ENCODE measurements at places on chromosomes 2 and 18.

DNA sequence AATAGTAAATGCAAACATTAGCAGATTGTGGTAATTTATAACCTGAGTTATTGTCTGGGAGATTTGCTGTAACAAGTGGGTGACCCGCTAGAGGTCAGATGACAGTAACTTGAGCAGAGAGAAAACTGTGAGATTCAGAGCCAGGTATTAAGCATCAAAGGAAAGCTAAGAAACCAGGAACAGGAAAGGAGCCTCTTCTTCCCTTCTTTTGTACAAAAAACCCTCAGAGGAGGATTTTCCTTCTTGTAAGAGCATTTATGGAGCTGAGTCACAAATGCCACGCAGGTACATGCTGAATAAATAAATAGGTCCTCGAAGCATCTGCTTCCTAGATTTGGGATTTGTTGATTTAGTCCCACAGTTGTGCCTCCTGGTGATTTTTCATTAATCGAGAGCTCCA is 146.5 kb downstream of the SH3BP4 start:
- no peak for DNase-seq

GRCh38 chr2:72982219-72982618 is 64.9 kb downstream of the EMX1 start:
- no peak for DNase-seq

DNA sequence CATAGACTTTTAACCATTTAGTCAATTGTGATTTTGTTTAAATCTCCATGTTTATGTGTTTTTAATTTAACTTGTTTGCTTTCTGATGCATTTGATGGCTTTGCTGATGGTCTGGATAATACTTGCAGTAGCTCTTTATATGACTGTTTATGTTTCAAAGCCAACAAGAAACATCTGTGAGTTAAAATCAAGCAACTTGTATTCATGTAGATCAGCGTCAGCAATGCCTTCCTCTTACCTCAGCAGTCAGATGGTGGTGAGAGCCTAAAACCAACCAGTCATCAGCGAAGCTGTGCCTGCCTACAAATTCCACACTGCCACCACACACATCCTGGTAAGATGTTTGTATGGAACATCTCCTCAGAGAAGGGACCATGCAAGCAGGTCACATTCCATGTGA is 231.9 kb downstream of the PTGR3 start:
- no peak for DNase-seq

- no peak for DNase-seq
Measured at GRCh38 chr2:239811111-239811781, 213.9 kb downstream of the NDUFA10 start.

- no peak for DNase-seq
Measured at GRCh38 chr2:70360661-70361270, 58.9 kb upstream of the FAM136A start.

DNA sequence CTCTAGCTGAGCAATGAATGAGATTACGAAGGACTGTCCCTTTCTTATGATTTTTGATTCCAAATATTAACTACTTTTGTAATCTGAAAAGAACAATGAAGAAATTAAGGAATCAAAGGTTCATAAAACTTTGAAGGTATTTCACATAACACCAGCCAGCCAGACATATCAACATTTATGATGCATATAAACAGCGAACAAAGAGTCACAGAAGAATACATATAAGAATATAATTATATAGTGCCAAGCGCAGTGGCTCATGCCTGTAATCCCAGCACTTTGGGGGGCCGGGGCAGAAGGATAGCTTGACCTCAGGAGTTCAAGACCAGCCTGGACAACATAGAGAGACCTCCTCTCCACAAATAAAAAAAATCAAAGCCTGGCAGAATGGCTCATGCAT is 34.1 kb downstream of the PIAS2 start:
- DNase-seq, result no peak

DNA sequence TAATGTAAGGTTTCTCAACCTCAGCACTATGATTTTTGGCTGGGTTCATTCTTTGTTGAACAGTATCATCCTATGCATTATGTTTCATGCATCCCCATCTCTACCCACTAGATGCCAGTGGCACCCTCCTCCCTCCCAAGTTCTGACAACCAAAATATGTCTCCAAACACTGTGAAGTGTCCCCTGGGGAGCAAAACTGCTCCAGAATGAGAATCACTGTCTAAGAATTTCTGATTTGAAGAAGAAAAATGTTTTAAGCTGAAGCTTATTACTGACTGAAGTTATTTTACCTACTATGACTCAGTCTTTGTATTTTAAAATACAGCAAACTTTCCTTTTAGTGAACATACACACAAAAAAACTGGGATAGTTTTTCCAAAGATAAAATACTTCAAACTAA is 3.4 kb downstream of the THADA start:
- no peak for DNase-seq

DNA sequence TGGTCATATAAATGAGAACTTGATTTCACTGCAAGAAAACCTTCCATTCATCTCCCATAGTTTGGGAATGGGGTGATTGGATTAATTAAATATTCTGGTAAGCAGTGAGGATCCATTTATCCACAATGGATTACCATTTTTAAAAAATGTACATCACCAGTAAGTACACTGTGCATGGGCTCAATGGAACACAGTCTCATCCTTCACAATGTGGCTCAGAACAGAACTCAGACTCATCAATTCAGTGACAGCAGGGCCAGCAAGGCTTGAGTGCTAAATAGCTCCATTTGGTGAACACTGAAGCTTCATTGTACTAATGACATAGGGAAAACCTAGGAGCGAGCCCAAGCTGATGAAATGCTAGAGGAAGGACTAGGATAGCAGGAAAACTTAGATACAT is 223.8 kb downstream of the CMPK2 start:
- no peak for DNase-seq

DNA sequence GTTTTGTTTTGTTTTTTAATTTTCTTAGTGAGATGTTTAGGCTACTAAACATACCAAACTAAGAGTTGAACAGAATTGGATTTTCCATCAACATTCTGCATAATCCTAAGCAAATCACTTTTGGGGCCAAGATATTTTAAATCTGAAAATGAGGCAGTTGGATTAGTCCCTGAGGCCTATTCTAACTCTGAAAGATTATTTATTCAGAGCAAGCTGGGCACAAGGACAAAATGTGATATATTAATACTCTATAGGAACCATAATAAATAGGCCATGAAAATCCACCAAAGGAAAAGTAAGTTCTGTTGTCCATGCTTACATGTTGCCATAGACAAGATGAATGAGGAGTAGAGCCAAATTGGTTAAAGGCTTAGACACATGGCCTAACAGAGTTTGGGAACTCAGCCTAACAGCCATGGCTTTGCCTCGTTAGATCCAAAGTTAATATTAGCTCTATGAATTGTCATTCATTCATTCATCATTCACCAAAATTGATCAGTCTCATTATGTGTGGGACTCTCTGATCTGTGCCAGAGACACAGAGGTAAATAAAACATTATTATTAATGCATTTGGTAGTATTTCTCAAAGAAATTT is 183.5 kb downstream of the SCG2 start:
- DNase-seq, result no peak

DNA sequence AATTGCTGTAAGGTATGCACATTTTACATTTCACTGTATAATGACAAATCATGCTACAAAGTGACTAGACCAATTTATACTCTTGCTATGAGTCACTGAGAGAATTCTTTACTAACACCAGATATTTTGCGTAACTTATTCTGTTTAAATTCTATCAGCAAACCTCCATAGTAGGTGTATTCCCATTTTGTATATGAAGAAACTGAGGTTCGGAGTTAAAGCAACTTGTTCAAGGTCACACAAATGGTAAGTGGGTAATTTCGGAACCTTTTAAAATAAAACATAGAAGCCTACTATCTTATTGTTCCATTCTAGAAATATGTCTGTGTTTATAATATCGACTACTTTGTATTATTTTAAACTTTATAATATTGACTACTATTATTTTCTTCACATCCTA is 15.9 kb upstream of the CPS1 start:
- no peak for DNase-seq

GRCh38 chr2:134393075-134393461 is 139.2 kb downstream of the MGAT5 start:
- no peak for DNase-seq

DNA sequence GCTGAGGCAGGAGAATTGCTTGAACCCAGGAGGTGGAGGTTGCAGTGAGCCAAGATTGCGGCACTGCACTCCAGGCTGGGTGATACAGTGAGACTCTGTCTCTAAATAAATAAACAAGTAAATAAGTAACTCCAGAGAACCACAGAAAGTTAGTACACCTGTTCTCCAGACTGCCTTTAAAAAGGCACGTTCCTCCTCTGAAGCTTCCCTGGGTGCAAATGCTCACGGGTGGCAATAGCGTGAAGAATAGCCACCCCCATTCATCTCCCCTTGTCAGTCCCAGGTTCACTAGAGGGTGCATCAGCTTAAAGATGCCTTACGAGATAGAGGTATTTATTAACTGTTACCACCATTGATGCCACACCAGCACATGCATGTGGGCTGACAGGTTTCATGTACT is 64.3 kb upstream of the RTN4 start:
- DNase-seq, result no peak

DNA sequence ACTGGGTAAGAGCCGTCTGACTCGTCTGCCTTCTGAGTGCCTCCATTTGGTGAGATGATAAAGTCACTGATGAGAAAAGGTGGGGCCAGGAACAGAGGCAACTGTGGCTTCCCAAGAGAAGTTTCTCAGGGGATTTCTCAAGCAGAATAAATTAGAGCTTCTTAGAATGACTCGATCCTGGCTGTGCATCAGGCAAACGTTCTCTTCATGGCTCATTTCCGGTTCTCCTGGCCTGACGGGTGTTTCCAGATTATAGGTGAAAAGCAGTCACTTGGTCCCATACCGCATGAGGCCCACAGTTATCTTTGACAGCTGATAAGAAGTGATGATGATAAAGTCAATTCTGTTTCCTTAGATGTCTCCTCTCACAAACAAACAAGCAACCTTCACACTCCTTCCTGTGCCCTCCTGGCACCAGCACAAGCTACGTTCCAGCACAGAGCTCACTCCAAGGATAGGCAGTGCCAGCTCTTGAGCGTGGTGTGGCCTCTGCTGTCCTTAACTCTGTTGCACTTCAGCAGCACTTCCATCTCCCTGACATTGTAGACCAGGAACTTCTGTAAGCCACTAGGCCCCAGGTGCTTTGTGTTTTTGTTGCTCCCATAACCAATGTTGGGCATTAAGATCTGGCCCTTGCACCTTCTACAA is 37.8 kb upstream of the KCNF1 start:
- DNase-seq, result peak; percentile 40

DNA sequence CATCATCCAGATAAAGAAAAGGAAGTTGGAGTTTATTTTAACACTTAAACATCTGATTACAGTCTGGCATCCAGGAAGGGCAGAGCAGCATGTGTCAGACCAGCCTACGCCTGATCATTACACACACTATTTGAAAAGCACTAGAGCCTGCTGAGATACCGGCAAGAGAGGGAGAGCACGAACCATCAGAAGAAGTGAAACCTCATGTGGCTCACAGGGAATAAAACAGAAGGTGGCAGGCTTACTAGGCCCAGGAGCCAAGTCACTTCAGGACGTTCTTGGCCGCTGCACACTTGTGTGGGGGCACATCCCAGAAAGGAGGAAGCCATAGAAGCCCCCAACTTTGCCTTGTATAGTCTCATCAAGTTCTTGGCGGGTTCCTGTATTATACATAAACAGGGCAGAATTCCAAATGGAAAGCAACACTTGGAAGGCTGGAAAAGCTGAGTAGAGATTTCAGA is 105.5 kb downstream of the UGGT1 start:
- peak; percentile 45 for DNase-seq

DNA sequence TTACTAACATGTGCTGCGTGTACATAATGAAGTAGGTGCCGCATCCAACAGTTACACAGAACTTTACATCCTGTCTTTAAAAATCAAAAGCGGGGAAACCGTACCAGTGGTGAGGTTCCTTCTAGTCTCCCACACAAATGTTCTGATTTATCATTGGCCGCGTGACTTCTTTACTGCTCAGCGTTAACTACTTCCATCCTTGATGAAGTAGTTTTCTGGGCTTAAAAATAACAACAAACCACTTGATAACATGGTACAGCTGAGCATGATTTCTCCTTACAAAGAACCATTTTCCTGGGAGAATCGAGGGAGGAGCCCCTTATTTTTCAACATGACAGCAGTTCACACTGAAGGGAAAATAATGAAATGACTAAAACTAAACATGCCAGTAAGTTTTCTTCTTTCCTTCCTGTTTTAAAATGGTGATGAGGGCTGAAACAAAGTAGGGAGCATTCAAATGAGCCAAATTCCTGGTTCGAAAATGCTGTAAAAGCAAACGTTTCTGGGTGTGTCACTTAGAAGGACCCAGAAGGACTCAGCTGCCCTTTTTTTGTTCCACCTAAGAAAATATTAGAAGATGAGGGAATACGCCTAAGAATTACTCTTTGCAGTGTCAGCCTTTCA is 9.9 kb downstream of the EMILIN2 start:
- peak; percentile 87 for DNase-seq

DNA sequence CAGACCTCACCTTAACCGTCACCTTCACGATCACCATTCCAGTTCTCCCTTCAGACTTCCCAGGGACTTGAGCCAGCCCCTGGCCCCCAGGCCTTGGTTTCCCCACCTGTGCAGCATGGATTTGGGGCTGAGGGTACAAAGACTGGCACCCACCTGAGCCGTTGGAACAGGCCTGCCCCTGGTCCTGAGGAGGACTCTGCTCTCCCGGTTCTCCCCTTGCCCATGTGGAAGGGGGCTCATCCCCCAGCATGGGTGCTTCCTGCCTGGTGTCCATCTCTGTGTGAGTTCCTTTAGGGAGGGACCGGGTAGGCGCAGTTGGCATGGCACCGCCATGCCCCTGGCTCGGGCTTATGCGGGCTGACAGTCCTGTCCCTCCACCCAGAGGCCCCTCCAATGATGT is 10.9 kb upstream of the GPR35 start:
- no peak for DNase-seq

GRCh38 chr2:191349990-191350389 is 104.8 kb downstream of the MYO1B start:
- DNase-seq, result no peak

- DNase-seq, result peak; percentile 76
Measured at GRCh38 chr2:238644095-238645081, 203.5 kb upstream of the TWIST2 start.

GRCh38 chr2:75896779-75897366 is 186.2 kb upstream of the GCFC2 start:
- DNase-seq, result no peak

- DNase-seq, result no peak
Measured at GRCh38 chr2:231931481-231931915, 5.3 kb upstream of the NPPC start.

DNA sequence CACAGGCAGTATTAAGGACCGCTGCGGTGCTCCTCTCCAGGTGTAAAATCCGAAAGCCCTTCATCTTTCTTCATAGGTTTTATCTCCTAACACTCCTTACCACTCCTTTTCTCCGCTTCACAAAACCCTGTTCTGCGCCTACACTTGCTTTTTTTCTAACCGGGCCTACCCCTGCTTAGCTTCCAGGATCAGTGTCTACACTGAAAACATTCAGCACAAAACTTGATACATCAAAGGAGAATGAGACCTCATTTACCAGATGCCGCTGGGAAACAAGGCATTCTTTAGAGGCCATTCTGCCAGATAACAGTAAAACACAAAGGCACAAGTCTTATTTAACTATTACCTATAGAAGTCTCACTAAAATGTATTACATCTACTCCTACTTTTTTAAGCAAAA is 13.1 kb downstream of the CHST10 start:
- DNase-seq, result no peak

Data from suppressor macrophage treated with lipopolysaccharide for 1 hour (primary cell).